Posterior vena cava (tissue), 2 donors: ENCODE measurements at places on chromosomes 5 and 9. TPM values are rescaled to one million over a fixed set of nuclear protein-coding genes. Genes with fewer than 3 reads are reported as not detected.

The OR1Q1 gene
- total RNA-seq: not detected

The ZNF618 gene
- total RNA-seq: 7.2 TPM

The TAF11L10 gene
- total RNA-seq: not detected

The PCDHGB4 gene
- 5.7 TPM for total RNA-seq

The PRDM9 gene
- not detected for total RNA-seq

The CCNI2 gene
- not detected for total RNA-seq

GRCh38 chr9:5556101-5556705 is 45.9 kb downstream of the PDCD1LG2 start:
- no peak for DNase-seq

- no peak for DNase-seq
Measured at GRCh38 chr5:178651046-178651810, 24.4 kb upstream of the CLK4 start.

DNA sequence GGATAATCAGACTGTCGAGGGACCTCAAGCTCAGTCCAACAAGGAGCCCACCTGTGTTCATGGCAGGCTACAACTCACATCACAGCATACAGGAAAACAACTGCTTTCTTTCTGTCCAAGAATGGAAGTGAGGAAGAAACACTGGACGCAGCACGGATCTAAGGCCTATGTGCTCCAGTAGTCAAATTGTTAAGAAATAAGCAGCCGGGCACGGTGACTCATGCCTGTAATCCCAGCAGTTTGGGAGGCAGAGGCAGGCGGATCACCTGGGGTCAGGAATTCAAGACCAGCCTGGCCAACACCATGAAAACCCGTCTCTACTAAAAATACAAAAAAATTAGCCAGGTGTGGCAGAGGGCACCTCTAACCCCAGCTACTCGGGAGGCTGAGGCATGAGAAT is 427.8 kb downstream of the BNC2 start:
- peak; percentile 63 for DNase-seq

- no peak for DNase-seq
Measured at GRCh38 chr5:32369542-32370155, 56.9 kb upstream of the MTMR12 start.

DNA sequence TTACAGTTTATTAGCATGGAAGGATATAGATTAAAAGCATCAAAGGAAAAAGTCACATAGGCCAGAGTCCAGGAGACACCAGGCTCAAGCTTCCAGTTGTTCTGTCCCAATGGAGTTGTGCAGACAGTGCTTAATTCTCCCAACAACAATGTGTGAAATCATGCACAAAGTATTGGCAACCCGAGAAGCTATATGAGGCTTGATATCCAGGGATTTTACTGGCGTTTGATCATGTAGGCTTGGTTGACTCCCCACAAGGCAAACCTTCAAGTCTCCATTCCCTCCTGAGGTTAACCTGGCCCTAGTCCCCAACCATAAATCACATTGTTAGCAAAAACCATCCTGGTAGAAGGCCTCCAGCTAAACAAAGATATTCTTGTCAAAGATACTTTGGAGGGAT is 141.5 kb downstream of the ADAMTS19 start:
- DNase-seq: no peak

DNA sequence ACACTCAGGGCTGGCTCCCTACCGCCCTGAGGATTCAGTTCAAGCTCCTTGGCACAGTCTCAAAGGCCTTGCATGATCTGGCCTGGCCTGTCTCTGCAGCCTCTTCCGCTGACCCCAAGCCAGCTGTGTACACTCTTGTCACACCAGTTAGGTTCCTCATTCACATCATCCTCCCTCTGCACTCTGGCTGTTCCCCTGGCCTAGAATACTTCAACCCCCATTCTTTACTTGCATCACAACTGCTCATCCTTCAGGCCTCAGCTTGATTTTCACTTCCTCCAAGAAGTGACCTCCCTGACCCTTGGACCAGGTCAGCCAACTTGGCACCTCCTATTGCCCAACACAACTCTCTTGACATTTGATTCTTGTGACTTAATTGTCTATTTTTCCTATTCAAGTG is 18.9 kb upstream of the PFDN1 start:
- no peak for DNase-seq

DNA sequence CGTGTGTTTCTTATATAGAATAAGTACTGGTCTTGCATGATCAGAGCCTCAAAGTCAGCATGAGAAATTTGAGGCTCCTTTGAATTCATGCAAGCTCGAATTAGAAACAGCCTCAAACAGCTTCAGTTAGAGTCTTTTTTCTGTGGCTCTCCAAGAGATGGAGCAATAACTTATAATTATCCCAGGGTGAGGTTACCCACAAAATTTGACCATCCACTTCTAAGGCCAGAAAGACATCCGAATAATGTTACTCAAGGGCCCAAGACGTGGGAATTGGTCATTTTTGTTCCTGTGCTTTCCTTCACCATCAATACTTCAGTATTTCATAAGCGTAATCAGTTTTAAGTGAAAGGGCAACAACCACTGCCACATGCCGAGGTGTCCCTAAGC is 89.7 kb downstream of the DAPK1 start:
- no peak for DNase-seq

GRCh38 chr5:137693307-137693950 is 42.5 kb downstream of the KLHL3 start:
- no peak for DNase-seq

DNA sequence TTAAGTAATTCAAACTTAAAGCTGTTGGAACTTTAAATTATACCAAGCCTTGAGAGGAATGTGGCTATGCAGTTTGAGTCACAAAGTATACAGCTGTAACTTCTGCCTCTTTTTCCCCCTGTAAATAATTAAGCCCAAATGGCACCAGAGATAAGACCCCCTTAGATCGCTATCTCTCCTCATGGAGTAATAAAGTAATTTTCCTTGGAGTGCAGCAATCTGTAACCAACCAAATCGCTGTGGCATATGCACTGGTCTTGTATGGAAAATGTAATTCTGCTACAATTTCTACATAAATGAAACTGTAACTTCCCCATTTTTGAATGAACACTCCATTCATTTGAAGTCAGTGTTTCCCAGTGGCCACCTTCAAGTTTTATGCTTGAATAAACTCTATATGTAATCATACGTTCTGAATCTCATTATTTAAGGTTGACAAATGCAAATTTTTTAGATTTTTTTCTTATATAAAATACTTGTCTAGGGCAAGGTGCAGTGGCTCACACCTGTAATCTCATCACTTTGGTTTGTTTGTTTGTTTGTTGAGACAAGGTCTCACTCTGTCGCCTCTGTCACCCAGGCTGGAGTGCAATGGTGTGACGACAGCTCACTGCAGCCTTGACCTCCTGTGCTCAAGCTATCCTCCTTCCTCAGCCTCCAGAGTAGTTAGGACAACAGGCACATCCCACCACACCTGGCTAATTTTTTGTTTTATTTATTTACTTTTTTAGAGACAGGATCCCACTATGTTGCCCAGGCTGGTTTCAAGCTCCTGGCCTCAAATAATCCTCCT is 12.3 kb downstream of the SUSD1 start:
- no peak for DNase-seq

GRCh38 chr5:172837640-172838039 is 3.6 kb downstream of the ERGIC1 start:
- DNase-seq: no peak

GRCh38 chr9:73284377-73284776 is 132.7 kb downstream of the ANXA1 start:
- DNase-seq: no peak

DNA sequence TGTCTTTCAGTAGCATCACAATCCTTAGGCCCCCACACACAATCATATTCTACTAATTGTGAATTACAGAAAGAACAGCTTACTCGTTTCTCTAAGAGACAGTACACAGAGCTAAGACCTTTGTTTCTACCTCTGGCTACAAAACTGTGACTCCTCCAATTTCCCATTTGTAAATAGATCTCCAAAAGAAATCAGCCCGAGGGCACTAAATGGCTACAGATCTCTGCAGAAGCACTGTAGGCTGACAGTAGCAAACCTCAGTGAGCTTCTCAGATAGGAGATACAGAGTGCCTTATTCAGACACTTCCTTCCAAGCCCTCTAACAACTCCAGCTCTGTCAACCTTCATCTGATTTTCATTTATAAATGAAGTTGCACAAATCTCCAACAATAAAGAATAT is 51.0 kb downstream of the EFNA5 start:
- DNase-seq: no peak

DNA sequence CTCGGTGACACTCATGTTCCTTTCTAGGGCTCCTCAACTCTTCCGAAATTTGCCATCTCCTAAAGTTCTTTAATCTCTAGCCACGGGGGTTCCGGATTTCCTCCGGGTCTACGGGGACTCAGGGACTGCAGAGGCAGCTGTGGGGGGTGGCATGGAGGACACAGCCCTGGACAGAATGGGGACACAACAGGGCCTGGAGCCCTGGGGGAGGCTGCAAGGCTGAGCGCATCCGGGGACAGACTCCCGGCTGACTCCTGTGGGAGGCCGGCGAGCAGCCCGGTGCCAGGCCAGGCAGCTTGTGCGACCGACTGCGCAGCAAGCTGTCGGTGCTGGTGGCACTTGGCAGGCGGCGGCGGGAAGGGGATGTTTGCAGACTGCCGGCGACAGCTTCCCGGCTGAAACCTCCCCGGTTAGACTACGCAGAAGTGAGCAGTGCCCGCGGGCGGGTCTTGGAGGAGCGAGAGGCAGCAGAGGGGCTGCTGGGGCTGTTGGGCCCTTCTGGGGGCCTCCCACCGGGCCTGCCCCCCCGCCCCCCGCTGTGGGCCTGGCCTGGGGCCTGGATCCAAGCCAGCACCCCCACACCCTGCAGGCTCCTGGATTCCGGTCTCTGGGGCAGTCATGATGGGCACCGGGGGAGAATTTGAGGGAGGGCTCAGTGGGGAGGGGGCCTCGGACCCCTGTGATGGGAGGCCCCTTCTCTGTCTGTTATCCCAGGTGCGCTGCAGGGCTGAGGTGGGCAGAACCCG is 28.7 kb upstream of the UBAC1 start:
- DNase-seq: no peak

DNA sequence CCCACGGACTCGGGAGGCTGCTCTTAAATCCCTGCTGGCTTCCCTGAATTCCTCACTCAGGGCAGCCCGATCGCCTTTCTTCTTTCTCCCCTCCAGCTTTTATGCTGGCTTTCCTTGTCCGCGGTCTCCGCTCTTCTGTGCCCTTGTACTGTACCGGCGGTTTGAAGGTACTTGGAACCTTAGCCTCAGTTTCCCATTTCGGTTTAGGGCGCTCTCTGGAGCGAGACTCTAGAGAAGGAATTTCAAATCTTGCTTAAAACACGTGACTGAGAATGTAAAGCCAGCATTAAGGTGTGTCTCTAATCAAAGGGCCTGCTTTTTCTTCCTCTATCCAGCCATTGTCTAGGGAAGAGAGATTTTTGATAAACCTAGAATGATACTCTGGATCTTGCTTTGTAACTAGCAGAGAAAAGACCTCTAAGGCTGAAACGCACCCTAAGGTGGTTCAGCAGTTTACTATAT is 650 bp downstream of the GPR107 start:
- DNase-seq: no peak

DNA sequence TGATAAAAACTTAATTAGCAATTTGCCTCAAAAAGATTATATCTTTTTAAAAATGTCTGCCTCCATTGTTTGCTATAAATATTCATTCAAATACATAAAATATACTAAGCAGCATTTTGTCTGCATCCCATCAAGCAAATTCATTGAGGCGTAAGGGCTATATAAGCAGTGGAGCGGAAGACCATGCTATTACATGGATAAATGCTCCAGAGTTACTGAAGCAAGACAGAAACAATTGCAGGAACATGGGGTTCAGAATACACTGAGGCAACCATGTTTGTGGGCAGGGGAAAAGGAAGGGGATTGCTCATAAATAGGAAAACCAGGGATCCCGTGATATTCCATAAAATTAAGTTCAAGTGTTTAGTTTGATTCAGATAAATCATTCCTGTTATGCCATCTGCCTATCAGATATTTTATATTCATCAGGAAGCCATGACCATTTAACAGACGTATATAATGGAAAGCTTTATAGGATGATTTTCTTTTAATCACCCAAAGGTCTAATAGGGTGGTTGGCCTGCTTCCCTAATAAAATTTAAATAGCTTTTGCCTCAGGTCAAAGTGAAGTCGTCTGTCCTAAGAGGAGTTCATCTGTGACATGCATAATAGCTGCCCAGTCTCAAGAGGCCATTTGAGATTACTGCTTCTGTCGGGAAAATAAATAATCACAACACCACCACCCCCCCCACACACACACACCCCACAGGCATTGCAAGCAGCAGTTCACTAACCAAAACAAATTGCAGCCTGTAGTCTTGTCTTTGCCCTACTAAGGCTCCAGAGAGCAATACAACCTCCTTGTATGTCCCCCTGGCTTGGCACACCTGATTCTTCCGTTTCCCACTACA is 105.2 kb downstream of the RASEF start:
- DNase-seq: no peak

GRCh38 chr9:137427454-137428310 is 4.5 kb downstream of the NOXA1 start:
- peak; percentile 78 for DNase-seq
